ENCODE measurements at places on chromosomes 4 and X.

DNA sequence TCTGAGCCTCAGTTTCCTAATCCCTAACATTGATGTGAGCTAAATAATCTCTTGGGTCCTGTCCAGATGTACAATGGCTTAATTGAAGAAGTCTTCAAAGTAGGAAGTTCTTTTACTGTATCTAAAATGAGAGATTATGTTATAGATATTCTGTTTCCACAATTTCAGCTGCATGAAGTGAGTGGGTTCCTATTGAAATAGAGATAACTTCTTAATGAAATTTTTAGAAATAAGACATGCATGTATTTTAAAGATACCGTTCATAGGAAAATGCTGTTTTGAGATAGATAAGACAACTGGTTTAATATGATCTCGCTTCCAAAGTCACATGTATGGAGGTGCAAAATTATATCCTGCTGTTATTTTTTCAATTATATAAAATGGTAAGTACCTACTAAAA, 71.9 kb downstream of the CLDN22 start:
- ATAC-seq = no peak
- no peaks in the 10 kb centered on the region for H3K36me3 ChIP-seq
- no peaks in the 10 kb centered on the region for H3K27me3 ChIP-seq
- no peaks in the 10 kb centered on the region for H3K4me1 ChIP-seq
- no peak overlapping the region for H3K4me3 ChIP-seq

- H3K4me3 ChIP-seq = no peak overlapping the region
- no peak overlapping the region for H3K27ac ChIP-seq
- no peak for ATAC-seq
Observed at GRCh38 chr4:172786039-172786792, 382.4 kb upstream of the GALNT7 start.

DNA sequence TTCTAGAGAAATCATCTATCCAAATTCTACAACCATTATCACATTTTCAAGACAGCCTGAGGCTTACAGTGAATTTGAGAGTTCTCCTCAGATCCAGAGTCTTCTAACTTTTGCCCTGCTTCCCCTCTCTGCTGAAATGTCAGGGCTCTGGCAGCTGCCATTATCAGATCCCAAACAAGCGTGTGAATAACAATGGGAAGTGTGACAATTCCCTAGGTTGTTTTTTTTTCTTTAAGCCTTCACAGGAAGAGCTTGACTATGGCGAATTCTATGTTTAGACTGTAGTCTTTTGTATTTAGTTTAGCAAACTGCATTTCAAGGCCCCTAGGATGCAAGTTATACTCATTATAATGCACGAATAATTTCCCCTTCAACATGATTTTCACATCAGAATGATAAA, 61.3 kb upstream of the KDR start:
- H3K4me1 ChIP-seq = no peaks in the 10 kb centered on the region
- H3K27me3 ChIP-seq = peaks cover 12% of the 10 kb centered on the region
- no peak for ATAC-seq
- H3K36me3 ChIP-seq = no peaks in the 10 kb centered on the region
- H3K27ac ChIP-seq = no peak overlapping the region
- no peak overlapping the region for H3K4me3 ChIP-seq

DNA sequence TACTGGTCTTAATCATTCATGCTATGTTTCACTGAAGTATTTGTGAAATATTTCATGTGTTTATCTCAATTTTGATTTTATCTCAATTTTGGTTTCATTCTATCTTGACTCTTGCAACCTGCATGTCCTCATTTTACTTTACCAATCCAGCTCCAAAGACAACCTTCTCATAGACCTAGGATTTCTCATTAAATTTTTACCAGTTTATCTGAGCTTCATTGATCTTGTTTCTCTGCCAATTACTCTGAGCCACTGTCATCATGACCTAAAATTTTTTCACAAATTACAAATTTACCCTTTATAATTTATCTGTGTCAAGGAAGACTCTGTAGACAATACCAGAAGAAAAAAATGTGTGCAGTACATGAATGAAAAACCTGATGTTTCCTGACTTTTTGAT, 18.6 kb upstream of the UGT2B17 start:
- no peaks in the 10 kb centered on the region for H3K4me1 ChIP-seq
- H3K27me3 ChIP-seq = no peaks in the 10 kb centered on the region
- no peak overlapping the region for H3K4me3 ChIP-seq
- no peak overlapping the region for H3K27ac ChIP-seq
- ATAC-seq = no peak

DNA sequence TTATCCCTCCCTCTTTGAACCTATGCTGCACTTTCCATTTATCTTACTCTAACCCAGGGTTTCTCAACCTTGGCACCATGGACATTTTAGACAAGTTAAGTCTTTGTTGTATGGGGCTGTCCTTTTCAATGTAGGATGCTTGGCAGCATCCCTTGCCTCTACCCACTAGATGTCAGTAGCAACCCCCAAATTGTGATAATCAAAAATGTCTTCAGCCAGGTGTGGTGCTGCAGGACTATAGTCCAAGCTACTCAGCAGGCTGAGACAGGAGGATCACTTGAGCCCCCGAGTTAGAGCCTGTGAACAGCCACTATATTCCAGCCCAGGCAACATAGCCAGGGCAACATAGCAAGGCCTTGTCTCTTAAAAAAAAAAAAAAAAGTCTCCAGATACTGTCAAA, 7.0 kb downstream of the LRCH2 start:
- H3K27me3 ChIP-seq = no peaks in the 10 kb centered on the region
- H3K4me1 ChIP-seq = no peaks in the 10 kb centered on the region
- H3K27ac ChIP-seq = no peak overlapping the region
- no peaks in the 10 kb centered on the region for H3K36me3 ChIP-seq
- no peak for ATAC-seq

GRCh38 chrX:96846841-96847240, 36.9 kb upstream of the RPA4 start:
- H3K4me1 ChIP-seq = no peaks in the 10 kb centered on the region
- ATAC-seq = no peak
- no peaks in the 10 kb centered on the region for H3K27me3 ChIP-seq
- H3K27ac ChIP-seq = no peak overlapping the region
- no peak overlapping the region for H3K4me3 ChIP-seq

GRCh38 chrX:50183891-50184290, 16.9 kb downstream of the AKAP4 start:
- no peak overlapping the region for H3K4me3 ChIP-seq
- peaks cover 11% of the 10 kb centered on the region for H3K27me3 ChIP-seq
- H3K27ac ChIP-seq = no peak overlapping the region
- no peaks in the 10 kb centered on the region for H3K4me1 ChIP-seq

- H3K36me3 ChIP-seq = no peaks in the 10 kb centered on the region
- no peak overlapping the region for H3K27ac ChIP-seq
- no peaks in the 10 kb centered on the region for H3K27me3 ChIP-seq
- no peak for ATAC-seq
- H3K4me3 ChIP-seq = no peak overlapping the region
- no peaks in the 10 kb centered on the region for H3K4me1 ChIP-seq
Observed at GRCh38 chr4:96833831-96834230, 993.9 kb downstream of the PDHA2 start.

DNA sequence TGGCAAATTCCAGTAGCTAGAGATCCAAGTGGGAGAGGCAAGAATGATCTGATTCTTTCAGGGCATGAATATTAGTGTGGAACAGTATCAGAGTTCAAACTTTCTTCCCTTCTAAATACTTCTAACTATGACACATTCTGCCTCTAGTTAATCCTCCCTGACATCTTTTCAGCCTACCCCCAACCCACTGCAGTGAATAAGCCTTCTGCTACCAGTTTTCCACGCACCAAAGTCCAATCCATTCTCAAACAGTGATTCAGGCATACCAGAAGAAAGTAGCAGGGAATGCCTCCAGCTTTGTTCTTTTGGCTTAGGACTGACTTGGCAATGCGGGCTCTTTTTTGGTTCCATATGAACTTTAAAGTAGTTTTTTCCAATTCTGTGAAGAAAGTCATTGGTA, 155.4 kb upstream of the FTHL17 start:
- no peaks in the 10 kb centered on the region for H3K27me3 ChIP-seq
- ATAC-seq = no peak
- H3K4me3 ChIP-seq = no peak overlapping the region
- no peak overlapping the region for H3K27ac ChIP-seq
- H3K4me1 ChIP-seq = peaks cover 12% of the 10 kb centered on the region

GRCh38 chrX:21715825-21716224, 42.1 kb downstream of the SMPX start:
- no peak overlapping the region for H3K27ac ChIP-seq
- H3K4me1 ChIP-seq = no peaks in the 10 kb centered on the region
- no peaks in the 10 kb centered on the region for H3K36me3 ChIP-seq
- H3K4me3 ChIP-seq = no peak overlapping the region
- no peak for ATAC-seq

- no peak overlapping the region for H3K27ac ChIP-seq
- no peak overlapping the region for H3K4me3 ChIP-seq
- ATAC-seq = no peak
Observed at GRCh38 chr4:97300561-97300960, 842.7 kb downstream of the STPG2 start.

GRCh38 chr4:97845758-97846157, 297.5 kb downstream of the STPG2 start:
- H3K36me3 ChIP-seq = no peaks in the 10 kb centered on the region
- H3K27ac ChIP-seq = no peak overlapping the region
- no peak for ATAC-seq
- H3K4me3 ChIP-seq = no peak overlapping the region
- no peaks in the 10 kb centered on the region for H3K4me1 ChIP-seq
- H3K27me3 ChIP-seq = no peaks in the 10 kb centered on the region

- no peaks in the 10 kb centered on the region for H3K27me3 ChIP-seq
- ATAC-seq = peak; percentile 46
- H3K4me3 ChIP-seq = peak overlapping the region; percentile 83
- peaks cover 71% of the 10 kb centered on the region for H3K4me1 ChIP-seq
- H3K27ac ChIP-seq = peak overlapping the region; percentile 95
Observed at GRCh38 chr4:184534511-184535391, 60.4 kb upstream of the IRF2 start.

DNA sequence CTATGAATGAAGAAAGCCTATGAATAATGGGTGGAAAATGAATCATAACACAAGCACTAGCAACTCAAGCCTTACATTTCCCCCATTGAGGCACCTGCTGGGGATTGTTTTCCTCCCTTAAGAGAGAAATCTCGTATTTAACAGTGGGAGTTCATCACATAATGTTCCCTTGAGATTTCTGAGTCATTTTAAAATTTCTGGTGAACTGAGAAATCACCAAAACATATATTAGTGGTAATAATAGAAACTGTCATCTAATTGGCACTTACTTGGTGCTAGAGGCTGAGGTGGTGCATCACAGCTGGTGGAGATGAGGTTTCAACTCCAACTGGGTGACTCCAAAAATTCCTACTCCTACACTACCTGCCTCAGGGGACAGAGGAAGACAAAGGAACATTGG, 561.3 kb upstream of the LCORL start:
- H3K27me3 ChIP-seq = peaks cover 17% of the 10 kb centered on the region
- no peaks in the 10 kb centered on the region for H3K4me1 ChIP-seq
- no peak overlapping the region for H3K27ac ChIP-seq
- ATAC-seq = peak; percentile 70

GRCh38 chr4:168131196-168131595, 38.9 kb downstream of the ANXA10 start:
- peaks cover 7% of the 10 kb centered on the region for H3K27me3 ChIP-seq
- H3K4me3 ChIP-seq = no peak overlapping the region
- no peak for ATAC-seq
- H3K27ac ChIP-seq = no peak overlapping the region
- no peaks in the 10 kb centered on the region for H3K36me3 ChIP-seq

DNA sequence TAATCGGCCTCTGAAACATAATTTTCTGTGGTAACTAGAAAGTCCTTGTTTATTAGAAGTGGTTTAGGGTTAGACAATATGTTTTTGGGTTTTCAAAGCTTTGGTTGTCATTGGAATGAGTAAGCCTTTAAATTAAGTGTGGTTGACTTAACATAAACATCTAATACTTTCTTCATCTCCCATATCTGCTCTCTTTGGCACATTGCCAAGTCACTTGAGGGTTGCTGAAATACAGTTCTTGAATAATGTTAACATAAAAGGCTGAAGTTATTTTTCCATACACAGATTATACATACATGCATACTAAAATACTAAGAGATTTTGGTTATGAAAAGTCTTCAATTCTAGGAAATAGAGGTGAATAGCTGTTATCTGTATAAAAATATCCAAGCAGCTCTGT, 241.7 kb upstream of the BMP3 start:
- H3K27ac ChIP-seq = no peak overlapping the region
- no peaks in the 10 kb centered on the region for H3K36me3 ChIP-seq
- H3K4me1 ChIP-seq = peaks cover 10% of the 10 kb centered on the region
- ATAC-seq = no peak
- no peaks in the 10 kb centered on the region for H3K27me3 ChIP-seq

GRCh38 chr4:76830964-76831703, 66.8 kb downstream of the SOWAHB start:
- H3K27me3 ChIP-seq = peaks cover 14% of the 10 kb centered on the region
- H3K4me3 ChIP-seq = no peak overlapping the region
- H3K27ac ChIP-seq = no peak overlapping the region
- ATAC-seq = no peak
- H3K4me1 ChIP-seq = no peaks in the 10 kb centered on the region

DNA sequence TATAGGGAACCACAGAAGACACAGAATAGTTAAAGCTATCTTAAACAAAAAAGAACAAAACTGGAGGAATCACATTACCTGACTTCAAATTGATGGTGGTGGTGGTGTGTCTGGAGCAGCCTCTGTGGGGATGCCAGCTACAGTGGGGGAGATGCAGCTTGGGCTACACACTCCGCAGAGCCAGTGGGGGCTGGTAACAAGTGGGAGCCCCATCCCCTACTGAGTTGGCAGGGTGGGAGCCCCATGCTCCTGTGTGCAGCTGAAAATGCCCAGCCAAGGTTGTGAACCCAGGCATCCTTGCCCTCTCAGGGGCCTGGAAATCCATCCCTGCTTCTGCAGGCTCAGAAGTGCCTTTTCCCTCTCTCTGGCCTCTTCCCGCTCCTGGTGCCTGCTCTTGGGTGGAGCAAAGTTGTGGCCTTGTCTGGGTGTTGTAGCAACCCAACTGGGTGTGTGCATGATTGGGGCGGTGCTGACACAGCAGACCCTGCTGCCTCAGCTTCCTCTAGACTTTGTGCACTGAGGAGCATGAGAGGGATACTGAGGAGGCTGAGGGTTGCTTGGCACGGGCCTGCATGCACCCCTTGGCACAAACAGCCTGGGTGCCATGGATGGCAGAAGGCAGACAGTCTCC, 38.9 kb downstream of the SH3BGRL start:
- H3K4me1 ChIP-seq = peaks cover 9% of the 10 kb centered on the region
- peaks cover 45% of the 10 kb centered on the region for H3K36me3 ChIP-seq
- no peak for ATAC-seq
- H3K27ac ChIP-seq = no peak overlapping the region
- no peaks in the 10 kb centered on the region for H3K27me3 ChIP-seq
- H3K4me3 ChIP-seq = no peak overlapping the region

DNA sequence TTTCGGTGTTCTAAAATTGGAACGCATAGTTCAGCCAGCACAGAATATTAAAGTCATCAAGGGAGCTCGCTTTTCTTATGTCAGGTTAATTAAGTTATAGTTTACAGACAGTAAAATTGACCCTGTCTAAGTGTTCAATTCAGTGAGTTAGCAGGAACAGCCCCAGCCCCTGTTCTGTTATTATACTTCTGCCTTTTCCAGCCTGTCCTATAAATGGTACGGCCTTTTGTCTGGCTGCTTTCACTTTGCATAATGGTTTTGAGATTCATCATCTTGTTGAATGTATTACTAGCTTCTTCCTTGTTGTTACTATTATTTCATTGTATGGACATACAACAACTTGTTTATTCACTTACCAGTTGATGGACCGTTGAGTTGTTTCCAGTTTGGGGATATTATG, 9.5 kb downstream of the CXCL13 start:
- H3K4me1 ChIP-seq = peaks cover 19% of the 10 kb centered on the region
- ATAC-seq = peak; percentile 52
- H3K27ac ChIP-seq = no peak overlapping the region

- H3K27me3 ChIP-seq = peaks cover 31% of the 10 kb centered on the region
- H3K4me3 ChIP-seq = peak overlapping the region; percentile 65
Observed at GRCh38 chr4:2412534-2412884, 5.9 kb downstream of the ZFYVE28 start.

Data from stimulated activated memory B cell treated with anti-CD40 and anti-IgM and Interleukin-4, amounts not matched to agents 10 μg/mL and 1 μg/mL and 100 μg/mL, for 72 hours (primary cell).